ENCODE measurements at places on chromosomes 3 and 15.
A peak's percentile ranks its signal among the peaks of the same experiment; 100 is the strongest.

- DNase-seq, result peak; percentile 71
These were observed 20.3 kb upstream of the PTPN9 start for GRCh38 chr15:75599401-75599800.

GRCh38 chr15:74893627-74894026, 3.8 kb downstream of the MPI start:
- no peak for DNase-seq

DNA sequence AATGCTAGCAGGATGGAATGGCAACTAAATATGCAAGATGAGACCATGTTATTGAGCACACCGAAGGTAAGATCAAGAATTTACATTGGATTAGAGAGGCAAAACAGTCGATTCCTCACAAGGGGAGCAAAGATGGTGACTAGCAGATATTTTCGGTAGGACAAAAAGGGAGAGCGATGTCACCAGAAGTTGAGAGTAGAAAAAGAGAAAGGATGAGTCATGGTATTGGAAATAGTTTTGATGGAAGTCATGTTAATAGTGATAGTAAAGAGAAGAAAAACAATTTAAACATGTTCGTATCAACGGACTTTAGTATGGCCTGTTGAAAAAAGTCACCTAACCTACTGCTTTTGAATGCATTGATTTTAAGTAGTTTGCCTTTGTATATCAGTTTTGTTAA, 55.0 kb downstream of the UBE2E2 start:
- peak; percentile 37 for DNase-seq

GRCh38 chr3:58534592-58535494, 2.1 kb downstream of the ACOX2 start:
- DNase-seq, result no peak

Measured in EH (cell line).